ENCODE measurements at places on chromosomes 4 and X. TPM values are rescaled to one million over a fixed set of nuclear protein-coding genes. Genes with fewer than 3 reads are reported as not detected.

DNA sequence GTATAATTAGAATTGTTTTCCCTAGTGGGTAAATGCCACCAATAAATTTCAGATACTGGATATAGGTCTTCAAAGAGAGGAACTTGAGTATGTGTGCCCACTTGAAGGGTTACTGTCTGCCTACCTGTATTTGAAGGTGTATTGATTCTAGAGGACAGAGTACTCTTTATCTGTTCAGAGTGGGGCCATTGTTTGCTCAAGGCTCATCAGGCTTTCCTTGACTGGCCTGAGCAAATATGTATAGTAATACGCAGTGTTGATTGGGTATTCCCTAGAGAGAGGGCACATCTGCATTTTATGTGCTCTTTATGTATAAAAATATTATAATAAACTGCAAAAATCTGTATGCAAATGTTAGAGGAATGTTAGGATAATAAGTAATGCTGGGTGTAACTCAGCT is 23.7 kb downstream of the RP2 start:
- DNase-seq: no peak

The CLDN22 gene
- not detected for total RNA-seq

The ADD1 gene
- 173 TPM for total RNA-seq

The BMX gene
- 0.03 TPM for total RNA-seq

DNA sequence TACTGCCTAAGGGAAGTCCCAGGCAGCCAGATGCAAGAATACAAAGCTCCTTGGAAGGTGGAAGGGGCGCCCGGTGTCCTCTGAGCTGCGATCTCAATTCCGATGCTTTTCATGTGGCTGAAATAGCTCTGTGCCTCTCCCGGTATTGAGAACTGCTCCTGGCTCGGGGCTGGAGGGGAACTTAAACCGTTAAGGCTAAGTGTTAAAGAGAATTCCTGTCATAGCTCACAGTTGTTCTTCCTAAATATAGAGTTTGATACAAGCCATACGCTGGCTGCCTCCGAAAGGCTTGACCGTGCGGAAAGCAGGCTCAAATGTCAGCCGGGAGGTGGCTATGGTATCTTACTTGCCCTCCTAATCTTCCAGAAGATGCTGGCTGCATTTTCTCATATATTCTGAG is at the start of gene SMPX:
SMPX (minus strand) TSS at position 157 of the 400 bp plus-strand sequence. CDS start 3,826 bp downstream, outside the sequence.
- no peak for DNase-seq

GRCh38 chrX:40174854-40175510 is 77.2 kb upstream of the BCOR start:
- no peak for DNase-seq

- peak; percentile 83 for DNase-seq
Measured at GRCh38 chrX:45743081-45743533, 542.4 kb upstream of the DIPK2B start.

DNA sequence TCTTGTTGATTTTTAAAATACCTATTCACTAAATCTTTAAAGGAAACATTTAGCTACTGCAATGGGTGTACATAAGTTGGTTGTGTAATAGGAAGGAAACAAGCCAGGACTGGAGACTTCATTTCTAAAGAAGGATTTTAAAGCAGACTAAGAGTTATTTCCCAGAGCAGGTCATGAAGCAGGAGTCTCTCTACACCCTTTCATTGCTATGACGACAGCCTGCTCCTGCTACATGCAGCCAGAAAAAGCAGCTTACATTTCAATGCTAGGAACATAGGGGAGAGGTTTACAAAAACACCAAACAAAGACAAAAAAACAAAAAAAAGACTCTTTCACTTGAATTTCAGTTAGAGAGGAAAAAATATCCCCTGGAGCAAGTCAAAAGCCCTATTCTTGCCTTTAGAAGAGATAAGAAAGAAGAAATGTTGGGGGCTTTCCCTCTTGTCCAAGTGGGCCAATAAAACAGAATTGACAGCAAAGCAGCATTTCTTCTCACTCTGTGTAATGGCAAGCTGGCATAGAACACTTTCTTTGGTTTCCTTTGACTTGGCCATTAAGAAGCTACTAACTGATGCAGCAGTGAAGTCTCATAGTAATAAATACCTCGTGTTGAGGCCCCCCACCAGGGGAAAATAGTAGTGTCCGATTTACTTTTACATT is 3.4 kb downstream of the SPARCL1 start:
- DNase-seq: peak; percentile 54
